Kidney tubule cell (primary cell): ENCODE measurements at places on chromosomes 2 and 18.
A peak's percentile ranks its signal among the peaks of the same experiment; 100 is the strongest.

DNA sequence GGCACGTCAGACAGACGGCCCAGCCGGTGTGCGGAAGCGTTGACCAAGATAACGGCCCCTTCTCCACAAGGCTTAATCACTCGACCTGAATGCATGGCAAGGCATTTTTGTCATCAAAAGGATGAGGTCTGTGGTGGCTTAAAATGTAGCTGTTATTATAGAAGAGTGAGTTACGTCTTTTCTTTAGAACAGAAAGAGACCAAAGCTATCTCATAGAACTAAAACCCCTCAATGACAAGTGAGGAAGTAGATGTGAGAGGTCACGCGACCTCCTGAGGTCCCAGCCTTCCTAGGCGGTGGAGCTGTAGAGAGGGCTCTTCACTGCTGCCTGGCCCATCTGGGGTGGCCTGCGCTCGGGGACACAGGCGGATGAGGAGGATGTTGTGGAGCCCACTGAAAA is 75.7 kb downstream of the LDLRAD4 start:
- DNase-seq = no peak

- DNase-seq = no peak
Observed at GRCh38 chr18:63859781-63860475, 27.6 kb upstream of the SERPINB2 start.

- peak; percentile 46 for DNase-seq
Observed at GRCh38 chr2:95305380-95306061, 8.4 kb downstream of the KCNIP3 start.

DNA sequence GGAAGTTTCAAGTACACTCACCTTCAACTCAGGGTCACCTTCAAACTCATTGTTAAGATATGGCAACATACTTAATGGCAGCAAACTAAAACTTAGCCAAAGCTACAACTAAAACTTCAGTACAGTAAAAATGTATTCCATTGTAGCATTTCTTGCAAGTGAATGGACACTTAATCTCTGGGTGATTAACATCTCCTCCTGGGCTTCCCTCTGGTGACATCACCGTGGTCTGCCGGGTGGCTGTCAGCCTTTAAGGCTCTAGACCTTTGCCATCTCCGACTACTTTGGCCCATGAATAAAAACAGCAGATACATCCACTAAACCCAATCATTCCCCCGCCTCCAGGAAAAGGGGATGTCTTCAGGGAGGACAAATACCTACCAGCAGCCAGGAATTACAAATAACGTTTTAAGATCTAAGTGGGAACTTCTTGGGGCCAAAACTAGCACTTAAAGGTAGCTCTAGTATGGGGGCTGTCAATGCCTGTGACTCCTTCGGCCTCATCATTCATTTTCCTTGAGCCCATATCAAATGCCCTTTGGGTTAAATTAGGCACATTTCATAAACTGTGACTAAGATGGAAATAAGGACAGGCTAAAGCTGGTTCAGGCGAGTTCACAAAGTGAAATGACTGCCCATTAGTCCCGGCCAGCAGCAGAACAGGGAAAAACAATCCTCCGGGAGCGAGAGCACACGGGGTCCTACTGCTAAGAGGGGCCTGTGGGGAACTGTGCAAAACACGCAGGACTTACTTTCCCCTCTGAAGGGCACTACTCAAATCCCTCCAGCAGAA is 1.1 kb downstream of the TFCP2L1 start:
- peak; percentile 68 for DNase-seq

- DNase-seq = no peak
Observed at GRCh38 chr18:58272779-58273435, 228.9 kb downstream of the NEDD4L start.

- DNase-seq = peak; percentile 63
Observed at GRCh38 chr2:200767111-200767885, 44.4 kb upstream of the BZW1 start.

DNA sequence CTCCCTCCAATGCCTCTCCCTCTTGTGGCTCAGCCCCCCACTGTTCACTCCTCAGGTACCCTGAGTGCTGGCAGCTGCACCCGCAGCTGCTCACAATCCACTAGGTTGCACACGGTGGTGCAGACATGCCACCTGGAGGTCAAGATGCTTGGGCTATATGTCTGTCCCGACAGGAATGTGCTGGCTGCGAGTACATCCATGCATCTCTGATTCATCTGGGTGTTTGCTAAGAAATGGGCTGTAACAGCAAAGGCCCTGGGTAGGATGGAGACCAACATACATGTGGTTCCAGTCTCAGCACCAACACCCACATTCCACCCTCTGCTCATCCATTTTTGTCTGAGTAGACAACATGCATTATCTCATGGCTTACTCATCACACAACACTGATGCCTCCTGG is 31.3 kb downstream of the ANKMY1 start:
- DNase-seq = no peak

GRCh38 chr2:63763391-63763941 is 78.2 kb upstream of the UGP2 start:
- DNase-seq = no peak

GRCh38 chr2:60560734-60561644 is 7.5 kb upstream of the BCL11A start:
- peak; percentile 38 for DNase-seq

DNA sequence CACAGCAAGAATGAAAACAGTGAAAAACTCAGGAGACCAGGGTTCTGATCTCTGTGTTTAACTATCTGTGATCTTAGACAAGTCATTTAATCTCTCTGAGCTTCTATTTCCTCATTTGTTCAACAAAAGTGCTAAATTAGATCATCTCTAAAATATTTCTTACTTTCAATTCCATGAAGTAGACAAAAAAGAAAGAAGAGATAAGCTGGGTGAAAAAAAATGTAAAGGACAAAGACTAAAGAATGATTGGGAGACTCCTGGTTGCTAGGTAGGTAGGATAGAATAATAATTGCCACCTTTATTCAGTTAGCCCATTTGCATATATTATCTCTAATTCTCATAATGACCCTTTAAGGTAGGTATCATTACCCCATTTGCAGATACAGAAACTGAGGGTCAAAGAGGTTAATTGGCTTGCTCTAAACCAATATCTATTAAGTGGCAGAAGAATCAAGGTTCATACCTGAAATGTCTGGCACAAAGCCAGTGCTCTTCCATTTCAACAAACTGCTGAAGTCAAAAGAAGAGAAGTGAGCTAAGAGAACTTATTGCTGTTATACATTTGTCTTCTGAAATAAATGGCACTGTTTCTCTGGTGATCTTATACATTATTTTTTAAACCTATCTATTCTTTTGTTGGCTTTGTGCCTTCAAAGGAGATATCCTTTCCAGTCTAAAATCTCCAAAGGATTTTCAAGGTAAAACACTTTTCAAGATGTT is 141.7 kb downstream of the OTX1 start:
- no peak for DNase-seq

DNA sequence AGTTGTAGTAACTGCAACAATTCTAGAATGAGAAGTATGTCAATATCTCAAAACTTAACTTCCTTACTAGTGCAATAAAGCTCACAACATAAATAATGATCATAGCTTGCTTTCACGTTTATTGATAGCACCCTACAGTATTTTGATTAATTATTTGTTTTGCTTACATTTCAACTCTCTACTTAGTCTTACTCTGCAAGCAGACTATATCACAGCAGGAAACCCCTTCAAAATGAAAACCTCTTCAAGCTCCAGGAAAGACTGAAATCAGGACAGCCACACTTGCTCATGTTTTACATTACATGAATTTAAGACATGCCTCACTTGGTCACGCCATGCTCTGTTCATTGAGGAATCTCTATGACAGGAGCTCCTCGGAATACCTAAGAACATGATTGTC is 3.3 kb downstream of the OLA1 start:
- DNase-seq = no peak

DNA sequence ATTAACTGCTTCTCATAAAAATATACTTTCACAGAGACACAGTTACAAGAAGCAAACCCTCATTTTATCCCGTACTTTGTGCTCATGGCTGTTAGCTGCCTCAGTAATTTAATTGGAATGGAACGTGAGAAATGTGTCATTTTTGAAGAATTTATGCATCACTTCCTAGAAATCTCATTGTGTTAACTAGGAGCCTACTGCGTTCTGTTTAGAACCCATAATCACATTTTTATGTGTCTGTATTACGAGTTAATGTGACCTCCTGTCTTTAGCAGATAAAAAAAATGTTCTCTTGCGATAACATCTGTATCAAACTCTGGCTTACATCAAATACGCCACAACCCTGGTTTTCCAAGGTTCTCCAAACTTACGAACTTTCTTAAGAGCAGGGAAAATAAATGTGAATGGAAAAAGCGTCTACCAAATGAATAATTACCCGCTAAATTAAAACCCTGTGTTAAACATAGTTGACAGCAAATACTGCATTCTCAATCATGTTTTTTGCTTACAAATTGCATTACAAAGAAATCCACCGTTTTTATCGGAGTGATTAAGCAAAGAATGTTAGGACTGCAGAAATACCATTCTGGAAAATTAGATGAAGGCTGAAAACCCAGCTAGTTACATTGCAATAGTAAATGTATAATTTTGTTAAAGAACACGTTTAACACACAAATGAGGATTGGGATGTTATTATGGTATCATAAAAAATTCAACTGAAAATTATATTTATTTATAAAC is 12.1 kb upstream of the GBX2 start:
- DNase-seq = peak; percentile 85

GRCh38 chr2:182404092-182404491 is 22.7 kb downstream of the PDE1A start:
- DNase-seq = no peak

DNA sequence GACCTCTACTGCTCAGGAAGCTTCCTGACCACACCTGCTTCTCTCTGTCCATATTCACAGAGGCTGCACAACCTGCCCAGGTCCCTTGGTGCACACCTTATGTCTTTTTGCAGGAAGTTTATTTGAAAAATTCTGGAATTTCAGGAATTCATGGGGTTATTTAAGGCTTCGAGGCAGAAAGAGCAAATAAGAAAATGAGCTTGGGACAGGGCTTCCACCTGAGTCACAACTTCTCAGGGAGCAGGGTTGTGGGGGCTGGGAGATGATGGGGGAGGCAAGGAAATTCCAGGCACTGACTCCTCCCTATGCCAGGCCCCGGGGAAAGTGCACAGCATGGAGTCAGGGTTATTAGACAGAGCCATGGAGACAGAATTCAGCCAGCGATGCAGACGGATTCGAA is 57.7 kb downstream of the INHBB start:
- DNase-seq = peak; percentile 85

DNA sequence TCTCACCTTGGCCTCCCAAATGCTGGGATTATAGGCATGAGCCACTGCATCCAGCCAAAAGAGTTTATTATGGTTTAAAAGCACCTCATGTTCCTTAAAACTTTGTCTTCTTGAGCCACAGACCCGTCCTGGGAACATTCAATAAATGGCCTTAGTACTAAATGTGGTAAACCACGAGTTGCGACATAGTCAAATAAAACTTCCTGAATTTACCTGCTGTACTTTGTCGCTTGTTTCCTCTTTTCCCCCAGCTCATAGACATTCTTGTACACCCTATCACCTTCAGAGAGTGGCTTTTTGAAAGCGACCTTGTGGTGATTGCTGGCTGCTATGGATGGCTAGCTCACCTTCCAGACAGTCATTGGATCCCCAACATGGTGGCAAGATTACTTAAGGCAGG is 310.4 kb downstream of the LRRTM1 start:
- DNase-seq = peak; percentile 64

GRCh38 chr2:180905461-180905860 is 74.9 kb upstream of the UBE2E3 start:
- DNase-seq = no peak

GRCh38 chr2:23519334-23519651 is 134.3 kb downstream of the KLHL29 start:
- DNase-seq = no peak

- DNase-seq = peak; percentile 76
Observed at GRCh38 chr18:9364242-9364641, 29.7 kb downstream of the TWSG1 start.

DNA sequence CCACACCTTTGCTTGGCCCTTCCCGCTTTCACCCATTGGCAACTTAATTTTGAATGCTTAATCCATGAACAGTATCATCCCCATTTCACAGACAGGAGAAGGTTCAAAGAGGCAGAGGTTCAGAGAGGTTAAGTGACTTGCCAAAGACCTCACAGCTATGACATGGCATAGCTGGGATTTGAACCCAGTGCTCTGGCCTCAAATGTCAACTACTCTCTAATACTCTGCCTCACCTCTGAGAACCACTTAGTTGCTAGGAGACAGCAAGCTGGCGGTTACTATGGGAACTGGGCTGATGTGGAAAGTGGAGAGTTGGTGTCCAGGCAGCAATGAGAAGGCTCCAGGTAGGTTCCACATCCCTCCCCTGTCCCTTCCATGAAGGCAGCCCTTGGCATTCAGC is 15.8 kb upstream of the PRSS56 start:
- no peak for DNase-seq

GRCh38 chr2:106065268-106065982 is 128.7 kb downstream of the UXS1 start:
- DNase-seq = no peak

DNA sequence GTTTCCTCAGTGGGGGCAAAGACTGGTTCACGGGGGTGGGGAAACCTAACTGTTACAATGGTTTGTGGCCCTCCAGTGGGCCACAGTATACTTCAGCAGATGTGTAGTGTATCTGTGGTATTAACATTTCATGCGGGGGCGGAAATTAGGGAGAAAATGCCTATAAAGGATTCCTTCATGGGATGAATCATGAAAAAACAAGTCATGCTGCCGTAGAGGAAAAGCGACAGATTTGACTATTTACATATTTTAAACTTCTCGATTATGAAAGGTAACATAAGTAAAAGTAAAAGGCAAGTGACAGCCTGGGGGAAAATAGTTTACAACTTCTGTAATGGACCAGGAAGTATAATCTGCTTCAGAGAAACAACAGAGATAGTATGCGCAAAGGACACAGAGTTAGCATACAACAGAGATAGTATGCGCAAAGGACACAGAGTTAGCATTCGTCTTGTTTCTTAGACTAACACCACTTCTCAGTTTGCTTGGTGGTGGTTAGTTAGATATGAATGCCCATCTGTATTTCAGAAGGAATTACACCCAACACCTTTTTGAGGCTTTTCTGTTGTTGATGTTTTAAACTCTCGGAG is 41.1 kb downstream of the MRPS9 start:
- DNase-seq = no peak

GRCh38 chr18:28074076-28074475 is 102.9 kb downstream of the CDH2 start:
- no peak for DNase-seq
